ENCODE measurements at places on chromosomes 3 and 15.

DNA sequence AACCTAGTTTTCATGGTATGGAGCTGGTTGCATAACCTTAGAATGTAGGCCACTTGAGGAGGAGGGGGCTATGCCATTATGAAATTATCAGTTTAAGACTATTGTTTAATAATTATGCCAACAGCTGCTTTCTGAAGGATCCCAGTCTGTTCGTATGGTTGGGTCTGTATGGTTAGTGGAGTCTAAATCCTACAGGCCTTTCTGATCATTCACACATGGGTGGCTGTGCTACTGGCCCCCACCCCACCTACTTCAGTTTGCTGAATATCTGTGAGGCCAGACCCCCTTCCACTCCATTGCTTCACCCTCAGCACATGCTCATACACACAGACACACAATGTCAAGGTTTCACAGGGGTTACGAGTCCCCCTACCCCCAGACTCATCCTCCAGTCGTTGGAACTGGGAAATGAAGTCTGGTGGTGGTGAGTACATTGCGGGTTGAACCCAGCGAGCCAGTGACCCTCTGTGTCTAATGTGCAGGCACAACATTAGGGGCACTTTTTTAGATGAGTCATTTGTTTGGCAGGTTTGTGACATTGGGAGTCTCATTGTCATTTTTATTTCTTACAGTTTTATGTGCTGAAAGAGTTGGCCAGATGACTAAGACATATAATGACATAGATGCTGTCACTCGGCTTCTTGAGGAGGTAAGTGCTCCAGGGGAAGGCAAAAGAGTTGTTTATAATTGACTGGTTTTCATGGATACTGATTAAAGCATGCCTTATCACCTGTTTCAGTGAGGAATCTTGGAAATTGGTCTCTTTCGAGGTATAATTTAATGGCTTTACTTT, 85.3 kb downstream of the TRAK1 start:
- no peak for DNase-seq

DNA sequence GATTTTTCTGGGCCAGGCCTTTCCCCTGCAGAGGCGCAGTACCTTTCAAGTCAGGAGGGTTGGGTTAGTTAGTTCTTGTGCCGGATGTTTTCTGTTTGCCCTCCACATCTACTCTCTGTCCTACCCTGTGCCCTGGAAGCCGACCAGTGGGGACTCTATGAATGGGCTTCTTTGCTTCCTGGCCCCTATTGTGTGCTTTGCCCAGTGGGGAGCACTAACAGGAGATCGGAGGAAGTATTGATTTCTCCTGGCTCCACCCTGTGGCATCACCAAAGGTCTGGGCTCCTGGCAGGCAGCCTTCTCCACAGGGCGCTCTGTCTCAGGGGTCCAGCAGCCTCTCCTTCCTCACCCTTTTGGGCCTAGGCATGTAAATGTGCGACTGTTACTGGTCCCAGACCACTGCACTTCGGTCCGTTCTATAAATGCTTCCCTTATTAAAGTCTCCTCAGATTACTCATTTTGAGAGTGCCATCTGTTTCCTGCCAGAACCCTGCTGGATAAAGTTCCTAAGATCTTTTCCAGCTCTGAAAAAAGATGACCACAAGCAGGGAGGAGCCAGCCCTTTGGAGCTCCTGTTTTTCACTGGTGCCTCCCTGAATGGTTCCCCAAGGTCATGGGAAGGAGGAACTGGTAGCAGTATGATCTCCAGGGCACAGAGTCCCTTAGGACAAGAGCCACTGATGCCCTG, 44.5 kb downstream of the CTDSPL start:
- DNase-seq, result peak; percentile 66

- no peak for DNase-seq
Measured at GRCh38 chr15:35060591-35060990, 24.5 kb downstream of the NANOGP8 start.

- DNase-seq, result peak; percentile 91
Measured at GRCh38 chr3:194472290-194472920, 14.4 kb downstream of the ATP13A3 start.

DNA sequence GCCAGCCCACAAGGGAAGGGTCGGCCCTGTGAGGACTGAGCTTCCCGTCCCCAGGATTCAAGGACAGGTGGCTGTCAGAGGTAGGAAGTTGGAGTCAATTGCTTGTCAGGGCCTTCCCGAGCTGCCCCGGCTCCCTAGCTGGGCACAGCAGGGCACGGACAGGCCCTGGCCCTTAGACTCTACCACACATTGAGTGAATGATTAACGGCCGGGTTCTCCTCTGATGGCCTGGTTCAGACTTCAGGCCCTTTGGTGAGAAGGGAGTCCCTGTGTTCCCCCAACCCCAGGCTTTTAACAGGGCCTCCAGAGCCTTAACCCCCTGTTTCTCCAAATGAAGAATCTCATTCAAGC, 16.4 kb upstream of the FGD5 start:
- no peak for DNase-seq

GRCh38 chr15:51051776-51052175, 42.9 kb downstream of the TNFAIP8L3 start:
- no peak for DNase-seq

GRCh38 chr3:121491683-121492320, 54.0 kb downstream of the POLQ start:
- DNase-seq, result no peak

DNA sequence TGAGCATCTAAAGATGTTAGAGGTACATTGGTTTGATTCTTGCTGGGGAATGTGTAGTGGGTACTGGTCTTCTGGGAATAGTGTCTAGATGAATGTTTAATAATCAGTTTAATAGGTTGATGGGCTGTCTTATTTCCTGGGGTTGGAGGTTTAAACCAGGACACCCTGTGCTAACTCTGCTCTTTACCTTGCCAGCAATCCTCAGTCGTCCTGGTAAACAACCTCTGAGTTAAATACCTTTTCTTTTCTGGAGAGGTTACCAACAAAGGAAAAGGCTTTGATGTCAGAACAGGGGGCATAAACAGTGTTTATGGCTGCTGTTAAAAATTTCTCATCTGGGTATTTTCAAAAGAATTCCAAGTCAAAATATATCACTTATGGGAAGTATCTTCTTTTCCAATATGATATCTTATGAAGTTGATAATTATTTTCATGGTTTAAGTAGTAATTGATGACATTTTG, 23.5 kb downstream of the MITF start:
- no peak for DNase-seq

GRCh38 chr3:48472923-48473616, 26.5 kb downstream of the ATRIP start:
- DNase-seq, result peak; percentile 98

DNA sequence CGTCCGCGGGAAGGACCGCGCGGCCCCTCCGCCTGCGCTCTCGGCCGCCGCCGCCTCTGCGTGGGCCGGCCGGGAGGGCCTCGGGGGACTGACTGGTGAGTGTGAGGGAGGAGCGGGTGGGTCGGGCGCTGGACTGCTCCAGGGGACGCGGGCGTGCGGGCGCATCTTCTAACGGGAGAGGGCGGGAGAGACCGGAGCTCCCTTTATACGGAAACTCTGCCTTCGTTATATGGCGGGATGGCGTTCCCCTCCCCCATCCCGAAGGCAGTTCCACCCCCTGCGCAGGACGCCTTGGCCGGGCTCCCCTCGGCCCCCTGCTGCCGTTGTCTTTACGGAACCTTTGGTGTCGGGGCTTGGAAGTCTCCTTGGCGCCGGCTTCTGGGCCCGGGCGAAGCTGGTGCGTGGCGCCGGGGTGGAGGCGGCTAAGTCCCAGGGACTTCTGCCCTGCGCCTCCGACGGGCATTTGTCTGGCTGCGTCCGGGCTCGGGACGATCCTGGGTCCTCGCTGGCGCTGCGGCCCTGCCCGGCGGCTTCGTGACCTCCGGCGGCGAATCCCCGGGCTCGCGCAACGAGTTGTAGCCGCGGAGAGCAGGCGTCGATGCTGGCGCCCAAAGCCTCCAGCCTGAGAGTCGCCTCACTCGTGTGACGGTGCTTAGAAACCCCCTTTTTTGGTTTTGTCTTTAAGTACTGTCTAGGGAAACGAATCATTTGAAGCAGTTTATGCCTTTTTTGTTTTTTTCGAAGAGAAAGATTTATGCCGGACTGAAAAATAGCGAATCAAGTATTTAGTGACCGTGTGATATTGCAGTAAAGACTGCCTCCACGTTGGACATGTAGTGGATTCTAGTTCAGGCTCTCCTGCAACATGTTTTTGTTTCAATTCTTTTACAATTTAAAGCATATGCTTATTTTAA, 623 bp downstream of the ZNF639 start:
- peak; percentile 84 for DNase-seq

DNA sequence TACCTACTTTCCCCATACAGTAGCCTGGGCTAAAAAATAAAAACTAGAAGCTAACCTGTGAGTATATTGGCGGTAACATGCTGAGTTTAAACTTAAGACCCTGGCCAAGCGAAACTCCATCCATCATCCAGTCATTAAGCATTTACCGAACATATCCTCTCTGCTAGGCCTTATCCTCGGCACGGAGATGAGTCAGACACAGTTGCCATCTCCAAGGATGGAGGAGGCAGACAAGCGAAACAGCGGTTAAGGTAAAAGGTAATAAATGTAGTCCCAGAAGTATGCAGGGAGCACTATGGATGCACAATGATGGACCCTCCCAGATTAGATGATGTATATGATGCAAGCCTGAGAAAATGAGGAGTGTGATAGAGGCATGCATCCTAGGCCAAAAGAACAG, 143.6 kb downstream of the RYR3 start:
- DNase-seq, result no peak

DNA sequence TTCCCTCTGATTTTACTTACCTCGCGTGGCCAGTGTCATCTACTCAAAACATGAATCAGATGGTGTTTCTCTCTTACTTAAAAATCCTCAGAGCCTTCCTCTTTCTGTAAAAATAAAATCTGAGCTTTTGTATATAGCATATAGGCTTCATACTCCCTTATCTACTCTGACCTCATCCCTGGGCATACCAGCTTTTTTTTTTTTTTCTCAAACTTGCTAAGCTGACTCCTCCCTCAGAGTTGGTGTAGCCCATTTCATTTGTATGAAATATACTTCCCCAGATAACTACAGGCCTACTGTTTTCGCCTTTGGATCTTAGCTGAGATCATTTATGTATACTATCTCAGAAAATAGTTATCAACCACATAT, 648.9 kb upstream of the ALCAM start:
- DNase-seq, result peak; percentile 4

DNA sequence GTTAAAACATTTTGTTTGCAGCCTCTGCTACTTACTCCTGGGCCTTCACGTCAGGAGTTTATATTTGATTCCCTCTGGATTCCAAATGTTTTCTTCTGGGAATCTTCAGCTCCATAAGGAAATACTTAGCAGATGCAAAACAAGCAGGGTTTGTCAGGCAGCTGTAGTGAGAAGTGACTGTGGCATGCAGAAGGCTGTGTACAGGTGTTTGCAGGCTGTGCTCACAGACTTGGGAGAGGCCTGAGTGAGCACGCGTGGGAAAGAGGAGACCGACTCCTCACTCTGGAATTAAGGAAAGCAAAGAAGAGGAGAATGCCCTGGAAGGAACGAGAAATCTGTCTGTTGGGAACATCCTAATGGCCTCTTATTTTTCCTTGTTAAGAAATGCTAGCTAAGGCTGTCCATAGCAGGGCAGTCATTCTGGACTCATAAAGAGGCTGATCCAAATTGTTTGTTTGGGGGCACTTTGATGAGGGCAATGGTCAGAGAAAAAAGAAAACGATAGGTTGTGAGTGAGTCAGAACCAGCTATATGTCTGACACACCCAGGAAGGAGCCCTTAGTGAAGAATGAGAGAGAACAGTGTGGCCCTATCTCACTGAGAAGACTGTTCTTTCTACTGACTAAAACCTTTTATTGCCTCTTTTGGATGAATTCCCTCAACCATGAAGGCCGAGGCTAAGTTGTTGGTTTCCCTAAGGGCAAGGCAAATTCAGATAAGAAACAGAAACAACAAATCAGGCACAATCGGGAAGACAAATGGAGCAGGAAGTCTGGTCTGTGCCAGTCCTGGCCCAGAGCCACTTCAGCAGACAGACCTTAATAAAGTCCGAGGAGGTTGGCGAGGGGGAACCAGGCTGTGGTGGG, 82.6 kb downstream of the TGFBR2 start:
- DNase-seq, result peak; percentile 63

- peak; percentile 70 for DNase-seq
Measured at GRCh38 chr3:185308126-185308754, 54.4 kb upstream of the EHHADH start.

GRCh38 chr15:40584191-40584590, 9.9 kb upstream of the KNL1 start:
- peak; percentile 45 for DNase-seq

DNA sequence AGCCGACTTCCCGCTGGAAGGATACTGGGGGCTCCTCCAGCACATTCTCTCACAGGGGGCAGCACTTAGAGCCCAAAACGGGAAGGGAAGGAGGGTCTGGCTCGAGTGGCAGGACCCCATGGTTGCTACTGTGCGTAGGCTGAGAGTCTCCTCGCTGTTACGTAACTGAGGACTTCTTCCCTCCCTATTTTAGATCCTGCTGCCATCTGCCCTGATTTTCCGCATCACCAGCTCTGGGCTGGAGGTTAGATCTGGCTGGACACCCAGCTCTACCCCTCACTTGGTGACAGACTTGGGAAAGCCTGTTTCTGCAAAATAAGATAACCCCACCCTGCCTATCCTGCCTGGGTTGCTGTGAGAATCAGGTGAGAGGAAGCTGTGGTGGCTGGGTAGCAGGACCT, 47.7 kb downstream of the BDH1 start:
- no peak for DNase-seq

GRCh38 chr3:6540981-6541380, 319.9 kb upstream of the GRM7 start:
- DNase-seq, result no peak

GRCh38 chr15:38554354-38554753, 10.3 kb downstream of the RASGRP1 start:
- no peak for DNase-seq

DNA sequence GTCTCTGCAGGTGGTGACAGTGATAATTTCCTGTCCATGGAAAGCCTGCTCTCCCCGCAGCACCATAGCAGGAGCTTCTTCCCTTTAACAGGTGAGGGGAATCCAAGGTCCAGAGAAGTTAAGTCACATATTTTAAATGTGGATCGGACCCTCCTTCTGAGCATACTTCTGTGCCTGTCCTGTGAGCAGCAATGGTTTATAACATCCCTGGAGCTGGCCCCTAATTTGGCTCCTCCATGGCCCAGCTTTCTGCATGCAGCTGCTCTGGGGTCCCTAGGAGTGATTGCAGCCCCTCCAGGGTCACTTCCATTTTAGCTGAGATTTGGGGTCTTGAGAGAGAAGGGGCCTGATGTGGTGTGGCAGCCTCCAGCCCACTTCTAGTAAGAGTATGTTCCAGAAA, 127.8 kb downstream of the EEFSEC start:
- DNase-seq, result no peak

GRCh38 chr3:136055491-136055890, 90.0 kb downstream of the PPP2R3A start:
- DNase-seq, result no peak

- peak; percentile 37 for DNase-seq
Measured at GRCh38 chr15:80480171-80480811, 76.1 kb downstream of the ARNT2 start.

DNA sequence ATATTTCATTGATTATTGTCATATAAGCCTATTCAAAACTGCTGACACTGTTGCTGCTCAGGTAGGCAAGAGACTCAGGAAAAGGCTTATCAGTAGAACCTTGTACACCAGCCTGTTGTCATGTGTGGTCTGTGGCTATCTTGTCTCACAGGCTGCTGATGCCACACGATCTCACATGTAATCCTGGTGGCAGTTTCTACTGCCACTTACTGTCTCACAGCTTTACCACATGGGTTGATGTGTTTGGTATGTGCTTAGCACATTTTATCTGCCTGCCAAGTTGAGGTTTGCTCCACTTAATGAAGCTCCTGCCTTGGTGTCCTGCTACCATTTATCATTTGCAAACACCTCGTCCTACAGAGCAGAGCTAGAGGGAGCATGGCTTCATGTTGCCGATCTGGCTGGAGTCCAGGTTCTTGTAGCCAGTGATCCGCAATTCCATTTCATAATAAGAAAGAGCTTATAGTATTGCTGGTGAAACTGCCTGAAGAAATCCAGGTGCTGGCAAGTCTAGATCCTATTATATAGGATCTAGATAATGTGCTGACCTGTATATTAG, 637.9 kb downstream of the NLGN1 start:
- no peak for DNase-seq
